ENCODE measurements at places on chromosomes 5 and 9. TPM values are rescaled to one million over a fixed set of nuclear protein-coding genes. Genes with fewer than 3 reads are reported as not detected.
A peak's percentile ranks its signal among the peaks of the same experiment; 100 is the strongest.

TRPM3 gene
- total RNA-seq: not detected

DMRT3 gene
- not detected for total RNA-seq

SV2C gene
- total RNA-seq: 0.02 TPM

PCDHGB2 gene
- 0.18 TPM for total RNA-seq

FOXD4 gene
- total RNA-seq: 0.16 TPM

NEUROG1 gene
- not detected for total RNA-seq

RORB gene
- not detected for total RNA-seq

CTSV gene
- 0.71 TPM for total RNA-seq

C5orf52 gene
- not detected for total RNA-seq

NR5A1 gene
- not detected for total RNA-seq

DNA sequence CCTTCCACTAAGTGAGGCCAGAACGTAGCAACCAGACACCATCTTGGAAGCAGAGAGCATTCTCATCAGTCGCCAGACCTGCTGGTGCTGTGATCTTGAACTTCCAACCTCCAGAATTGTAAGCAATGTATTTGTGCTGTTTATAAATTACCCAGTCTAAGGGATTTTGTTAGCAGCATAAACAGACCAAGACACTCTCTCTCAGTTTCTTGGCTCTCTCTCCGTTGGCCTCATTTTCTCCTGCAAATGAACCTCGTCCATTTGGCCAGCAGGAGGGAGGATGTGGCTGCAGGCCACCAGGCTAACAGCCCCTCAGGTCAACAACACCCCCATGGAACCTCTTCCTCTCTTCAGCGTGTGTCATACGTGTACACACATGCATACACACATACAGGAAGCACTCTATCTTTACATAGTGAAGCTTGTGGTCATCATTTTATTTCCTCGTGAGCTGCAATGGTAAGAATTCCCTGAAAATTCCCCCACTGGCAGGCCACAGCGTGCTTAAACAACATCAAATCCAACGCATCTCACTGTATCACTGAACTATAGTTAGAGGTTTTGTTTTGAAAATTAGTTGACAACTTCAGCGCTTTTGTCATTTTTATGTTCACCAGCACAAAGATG, 62.8 kb upstream of the PPP1R26 start:
- no peak for DNase-seq

GRCh38 chr9:16343249-16344237, 526.9 kb downstream of the BNC2 start:
- no peak for DNase-seq

DNA sequence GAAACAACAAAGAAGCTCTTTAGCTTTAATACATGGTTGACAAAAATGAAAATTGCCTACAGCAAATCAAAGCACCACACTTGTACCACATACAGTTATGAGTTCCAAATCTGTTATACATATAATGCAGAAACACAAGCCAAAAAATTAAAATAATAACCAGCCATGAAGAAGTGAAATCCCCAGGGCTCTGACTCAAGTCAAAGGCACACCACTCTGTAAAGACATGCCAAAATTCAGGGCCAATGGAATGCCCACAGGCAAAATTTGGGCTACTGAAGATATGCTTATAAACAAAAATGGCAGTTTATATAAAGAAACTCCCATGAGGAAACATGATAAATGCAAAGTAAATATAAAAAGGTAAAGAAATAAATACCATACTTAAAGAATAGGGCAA, 29.0 kb downstream of the THBS4 start:
- no peak for DNase-seq

GRCh38 chr5:80153586-80154126, 102.2 kb downstream of the SERINC5 start:
- no peak for DNase-seq

DNA sequence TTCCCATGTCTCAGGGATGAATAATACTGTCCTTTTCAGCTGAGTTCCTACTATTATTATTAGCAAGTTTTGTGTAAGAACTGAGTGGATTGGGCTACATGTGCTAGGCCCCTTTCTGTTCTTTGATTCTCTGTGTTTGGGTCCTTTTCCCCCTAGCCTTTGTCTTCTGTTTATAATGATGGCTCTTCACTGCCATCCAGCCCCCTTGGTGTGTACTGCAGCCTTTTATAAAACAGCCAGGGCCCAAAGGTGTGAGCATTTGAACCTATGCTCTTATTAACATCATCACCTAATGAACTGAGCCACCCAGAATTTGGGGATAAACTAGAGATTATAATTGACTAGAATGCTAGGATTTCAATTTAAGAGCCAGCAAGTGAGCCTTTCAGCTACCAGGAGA, 52.6 kb downstream of the PLAC8L1 start:
- peak; percentile 10 for DNase-seq

GRCh38 chr9:79170643-79171042, 401.1 kb upstream of the TLE4 start:
- DNase-seq: no peak

- DNase-seq: no peak
Observed at GRCh38 chr5:131611064-131611381, 24.0 kb downstream of the RAPGEF6 start.

DNA sequence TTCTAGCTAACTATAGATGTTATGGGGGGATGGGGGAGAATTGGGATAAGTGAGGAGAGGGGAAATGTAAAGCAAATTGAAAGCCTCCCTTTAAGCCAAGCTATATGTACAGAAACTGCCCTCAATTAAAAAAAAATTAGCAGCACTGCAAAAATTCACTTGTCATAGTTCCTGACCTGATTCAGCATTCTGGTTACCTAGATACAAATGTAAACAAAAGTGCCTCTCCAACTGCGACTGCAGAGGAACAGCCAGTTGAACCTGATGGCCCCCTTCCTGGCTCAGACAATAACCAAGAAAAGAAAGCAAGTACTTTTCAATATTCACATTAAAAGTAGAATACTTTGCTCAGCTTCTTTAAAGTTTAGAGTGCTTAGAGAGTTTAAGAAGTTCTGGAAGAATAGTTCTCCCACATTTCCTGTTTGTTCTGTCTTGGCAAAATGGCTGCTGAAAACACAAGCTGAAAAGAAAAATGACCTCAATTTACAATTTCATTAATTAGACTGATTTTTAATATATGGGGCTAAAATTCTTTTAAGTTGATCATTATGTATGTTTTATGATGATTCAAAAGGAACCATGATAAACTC, 1.5 kb downstream of the FAM81B start:
- no peak for DNase-seq

- DNase-seq: no peak
Observed at GRCh38 chr5:2688586-2688985, 62.9 kb downstream of the IRX2 start.

DNA sequence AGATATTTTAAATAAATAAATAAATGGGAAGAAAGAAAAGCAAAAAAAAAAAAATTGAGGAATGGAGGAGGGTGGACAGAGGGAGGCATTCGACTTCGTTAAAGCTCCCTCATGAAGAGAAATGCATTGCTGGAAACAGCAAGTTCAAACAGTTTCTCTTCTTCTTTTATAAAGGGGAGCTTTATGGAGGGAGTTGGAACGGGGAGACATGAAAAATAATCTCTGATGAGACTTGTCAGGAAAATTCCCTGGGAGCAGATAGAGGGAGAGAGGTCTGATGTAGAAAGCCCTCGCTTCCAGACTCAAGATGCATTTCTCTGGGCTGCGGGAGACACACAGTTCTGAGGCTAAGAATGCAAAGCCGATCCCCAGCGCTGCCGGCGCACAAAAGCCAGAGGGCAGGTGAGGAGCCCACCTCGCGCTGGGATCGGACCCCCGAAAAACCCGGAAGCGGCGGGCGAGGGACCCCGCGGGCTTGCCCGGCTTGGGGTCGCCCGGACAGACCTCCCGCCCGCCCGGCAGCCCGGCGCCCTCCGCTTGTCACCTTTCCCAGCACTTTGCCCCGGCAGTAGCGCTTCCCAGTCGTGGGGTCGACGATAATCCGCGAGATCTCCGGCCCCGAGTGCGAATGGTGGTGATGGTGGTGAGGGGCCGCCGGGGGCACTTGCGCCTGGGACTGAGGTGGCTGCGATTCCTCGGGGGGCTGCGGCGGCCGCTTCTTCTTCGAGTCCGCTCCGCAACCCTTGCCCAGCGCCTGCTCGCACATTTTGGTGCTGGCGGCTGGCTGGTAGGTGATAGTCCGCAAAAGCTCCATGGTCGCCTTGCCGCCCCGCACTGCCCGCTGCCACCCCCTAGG, 512 bp downstream of the PLK2 start:
- DNase-seq: no peak

- DNase-seq: peak; percentile 29
Observed at GRCh38 chr5:38404667-38405276, 146.4 kb downstream of the EGFLAM start.

DNA sequence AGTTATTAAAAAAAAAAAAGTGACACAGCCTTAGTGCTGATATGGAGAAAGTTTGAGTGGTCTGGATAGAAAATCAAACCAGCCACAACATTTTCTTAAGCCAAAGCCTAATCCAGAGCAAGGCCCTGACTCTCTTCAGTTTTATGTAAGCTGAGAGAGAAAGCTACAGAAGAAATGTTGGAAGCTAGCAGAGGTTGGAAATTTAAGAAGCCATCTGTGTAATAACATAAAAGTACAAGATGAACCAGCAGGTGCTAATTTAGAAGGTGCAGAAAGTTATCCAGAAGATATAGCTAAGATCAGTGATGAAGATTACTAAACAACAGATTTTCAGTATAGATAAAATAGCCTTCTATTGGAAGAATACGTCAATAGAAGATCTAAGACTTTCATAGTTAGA, 102.9 kb downstream of the GHR start:
- no peak for DNase-seq

- DNase-seq: peak; percentile 43
Observed at GRCh38 chr5:141343242-141343952, at the start of gene PCDHGA3. Gene PCDHGA3, plus strand, starts transcription at chr5:141343829. Its CDS starts 205 bp downstream, at chr5:141344034.

DNA sequence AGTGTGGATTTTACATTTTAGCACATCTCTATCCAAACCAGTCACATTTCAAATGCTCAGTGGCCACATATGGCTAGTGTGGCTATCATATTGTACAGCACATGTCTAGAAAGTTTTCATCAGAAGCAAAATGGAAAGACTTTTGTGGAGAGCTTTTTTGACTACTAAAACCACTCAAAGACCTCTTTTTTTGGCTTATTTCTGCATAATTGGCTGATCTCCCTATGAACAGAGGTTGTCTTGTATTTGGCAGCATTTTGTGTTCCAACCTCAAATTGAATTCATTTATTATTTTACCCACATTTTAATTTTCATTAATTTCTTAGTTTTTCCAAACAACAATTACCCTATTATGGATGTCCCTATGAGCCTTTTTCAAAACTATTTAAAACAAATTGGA, 395.7 kb downstream of the TLE1 start:
- no peak for DNase-seq

DNA sequence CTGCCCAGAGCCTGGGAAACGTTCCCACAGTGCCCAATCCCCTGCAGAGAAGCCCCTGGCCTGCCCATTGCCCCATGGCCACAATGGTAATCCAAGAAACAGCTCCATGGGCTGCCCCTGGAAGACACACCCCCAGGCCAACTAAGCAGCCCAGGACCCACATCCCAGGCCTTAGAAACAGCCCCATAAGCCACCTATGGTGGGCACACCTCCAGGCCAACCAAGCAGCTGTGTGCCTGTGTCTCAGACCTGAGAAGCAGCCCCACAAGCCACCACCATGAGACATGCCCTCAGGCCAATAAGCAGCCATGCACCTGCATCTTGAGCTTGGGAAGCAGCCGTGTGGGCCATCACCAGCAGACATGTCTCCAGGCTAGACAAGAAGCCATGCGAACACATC, 52.9 kb upstream of the SSBP2 start:
- DNase-seq: no peak

GRCh38 chr9:121694001-121694400, 42.6 kb downstream of the DAB2IP start:
- DNase-seq: no peak

- peak; percentile 43 for DNase-seq
Observed at GRCh38 chr5:124902097-124902821, 155.8 kb upstream of the ZNF608 start.

GRCh38 chr5:96228408-96228807, 204.6 kb downstream of the PCSK1 start:
- no peak for DNase-seq

- DNase-seq: no peak
Observed at GRCh38 chr5:135890296-135890695, 5.3 kb downstream of the IL9 start.

GRCh38 chr5:17269201-17269600, 51.8 kb downstream of the BASP1 start:
- DNase-seq: no peak

DNA sequence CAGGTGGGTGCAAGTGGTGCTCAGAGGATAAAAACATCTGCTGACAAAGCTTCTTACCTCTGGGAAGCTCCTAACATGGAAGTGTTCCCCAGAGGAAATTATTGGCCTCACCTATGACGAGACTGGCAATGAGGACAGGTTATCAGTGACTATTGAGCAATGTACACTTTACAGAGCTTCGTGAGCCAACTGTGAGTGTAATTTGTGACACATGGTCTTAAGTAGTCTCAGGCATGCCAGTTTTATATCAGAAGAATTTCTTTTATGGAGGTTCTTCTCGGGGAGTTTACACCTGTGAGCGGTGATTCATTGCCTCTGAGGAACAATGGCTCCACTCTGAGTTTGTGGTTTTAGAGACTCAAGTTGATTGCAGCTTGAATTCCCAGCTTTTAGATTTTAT, 11.3 kb downstream of the ANKDD1B start:
- no peak for DNase-seq

Measured in activated CD4-positive, alpha-beta T cell treated with anti-CD3 and anti-CD28 coated beads for 36 hours (primary cell).